ENCODE measurements at places on chromosomes 11 and 22.

DNA sequence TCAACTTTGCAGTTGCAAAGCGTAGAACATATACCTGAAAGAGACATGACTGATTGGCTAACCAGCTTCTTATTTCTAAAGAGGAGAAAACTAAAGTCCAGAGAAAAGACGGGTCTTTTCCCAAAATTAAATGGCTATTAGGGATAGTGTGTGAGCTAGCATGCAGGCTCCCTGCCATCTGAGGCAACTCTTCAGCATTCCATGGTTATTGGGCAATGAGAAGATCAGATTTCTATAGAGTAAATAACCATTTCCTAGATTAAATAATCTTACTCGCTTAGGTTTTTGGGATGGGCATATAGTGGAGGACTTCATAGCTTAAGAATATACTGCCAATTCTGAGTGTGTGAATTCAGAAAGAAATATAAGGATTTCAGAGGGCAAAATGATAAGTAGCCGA lies 95.0 kb downstream of the PDHX start:
- no peak for DNase-seq

GRCh38 chr11:76288166-76288980 lies 82.1 kb upstream of the WNT11 start:
- no peak for DNase-seq

DNA sequence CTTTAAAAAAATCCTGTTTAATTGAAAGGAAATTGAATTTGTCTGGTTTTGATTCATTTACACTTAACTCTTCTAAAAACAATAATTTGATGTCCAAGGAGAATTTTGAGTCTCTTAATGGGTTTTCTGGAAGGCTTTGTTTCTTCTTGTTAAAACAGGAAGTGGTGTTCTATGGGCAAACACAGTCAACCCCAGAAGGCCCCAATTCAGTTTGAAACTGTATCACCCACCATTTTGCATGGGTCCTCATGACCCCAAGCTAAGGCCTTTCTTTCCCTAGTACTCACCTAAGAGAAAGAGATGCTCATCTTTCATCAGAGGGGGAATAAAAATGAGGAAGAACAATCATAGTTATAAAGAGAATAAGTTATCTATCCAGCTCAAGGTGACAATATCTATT lies 10.6 kb downstream of the FLI1 start:
- no peak for DNase-seq

DNA sequence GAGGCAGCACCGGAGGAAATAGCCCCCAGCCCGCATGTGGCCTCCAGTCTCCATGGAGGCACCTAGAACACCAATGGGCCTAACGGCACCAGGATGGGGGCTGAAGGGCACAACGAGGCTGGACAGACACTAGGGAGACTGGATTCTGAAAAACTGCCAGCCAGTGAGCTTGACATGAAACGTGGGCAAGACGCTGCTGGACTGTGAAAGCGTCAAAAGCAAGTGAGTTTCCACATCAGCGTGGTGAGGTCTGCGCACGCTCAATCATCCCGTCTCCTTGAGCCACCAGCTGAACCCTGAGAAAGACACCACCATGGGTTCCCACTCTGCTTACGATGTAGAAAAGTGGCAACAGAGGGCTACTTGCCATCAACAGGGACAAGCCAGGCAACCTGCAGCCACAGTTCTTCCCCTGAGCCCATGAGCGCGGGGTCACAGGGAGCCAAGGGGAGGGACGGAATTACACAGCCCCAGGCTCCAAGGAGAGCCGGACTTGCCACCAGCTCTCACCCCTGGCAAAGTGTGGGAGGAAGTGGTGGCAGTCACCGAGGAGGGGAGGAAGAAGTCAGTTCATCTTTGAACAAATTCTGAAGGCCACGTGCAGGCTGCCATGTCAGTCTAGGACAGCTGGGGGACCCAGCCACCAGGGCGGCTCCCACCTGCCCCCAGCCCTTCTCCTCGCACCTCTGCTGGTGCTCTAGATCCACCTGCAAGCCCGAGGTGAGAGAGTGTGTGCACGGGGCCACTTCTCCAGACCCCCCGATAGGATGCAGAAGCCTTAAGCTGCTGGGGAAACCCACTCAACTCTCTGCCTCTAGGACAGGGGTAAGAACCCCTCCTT lies 131.1 kb downstream of the MPPED1 start:
- no peak for DNase-seq

Measured in activated CD8-positive, alpha-beta memory T cell treated with anti-CD3 and anti-CD28 coated beads for 1 hour (primary cell).